ENCODE measurements at places on chromosomes 2 and 18.

GRCh38 chr2:6927186-6927585 lies 10.0 kb downstream of the RNF144A start:
- DNase-seq, result no peak

- DNase-seq, result no peak
These were observed 350.9 kb upstream of the CDH20 start for GRCh38 chr18:60982329-60982695.

GRCh38 chr2:9030841-9031240 lies 27.4 kb upstream of the MBOAT2 start:
- no peak for DNase-seq

GRCh38 chr2:121855510-121855909 lies 100.1 kb downstream of the TSN start:
- no peak for DNase-seq

DNA sequence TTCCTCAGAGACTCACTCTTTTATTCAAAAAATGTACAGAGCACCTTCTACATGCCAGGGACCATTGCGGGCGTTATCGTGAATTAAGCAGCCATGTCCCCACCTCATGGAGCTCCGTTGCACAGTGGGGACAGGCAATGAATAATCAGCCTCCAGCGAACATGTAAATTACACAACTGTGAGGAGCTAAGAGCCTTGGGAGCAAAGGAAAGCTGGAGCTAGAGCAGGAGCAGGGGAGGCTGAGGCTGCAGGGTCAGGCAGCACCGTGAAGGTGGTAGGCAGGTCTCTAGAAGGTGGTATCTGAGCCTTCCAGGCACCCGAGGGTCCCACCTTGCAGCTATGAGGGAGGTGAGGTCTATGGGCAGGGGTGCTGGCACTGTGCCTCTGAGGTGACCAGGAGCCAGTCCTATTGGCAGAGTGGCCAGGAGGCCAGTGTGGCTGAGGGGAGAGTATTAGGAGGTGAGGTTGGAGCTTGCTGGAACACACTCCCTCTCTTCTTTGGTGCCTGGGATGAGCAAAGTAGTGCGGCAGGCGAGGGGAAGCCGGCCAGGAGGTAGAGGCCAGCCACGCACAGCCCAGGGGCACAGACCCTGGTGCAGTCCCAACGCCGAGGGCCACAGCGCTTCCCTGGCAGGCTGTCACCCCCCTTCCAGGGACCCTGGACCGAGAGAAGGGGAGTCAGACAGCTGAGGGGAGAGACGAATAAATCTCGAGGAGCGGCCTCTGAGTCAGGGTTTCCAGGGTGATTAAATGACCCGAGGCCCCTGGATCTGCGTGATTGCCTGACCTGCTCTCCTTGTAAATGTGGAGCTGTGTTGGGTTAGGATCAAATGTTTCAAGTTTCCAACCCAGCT lies 167.3 kb downstream of the SEPTIN10 start:
- DNase-seq, result no peak

DNA sequence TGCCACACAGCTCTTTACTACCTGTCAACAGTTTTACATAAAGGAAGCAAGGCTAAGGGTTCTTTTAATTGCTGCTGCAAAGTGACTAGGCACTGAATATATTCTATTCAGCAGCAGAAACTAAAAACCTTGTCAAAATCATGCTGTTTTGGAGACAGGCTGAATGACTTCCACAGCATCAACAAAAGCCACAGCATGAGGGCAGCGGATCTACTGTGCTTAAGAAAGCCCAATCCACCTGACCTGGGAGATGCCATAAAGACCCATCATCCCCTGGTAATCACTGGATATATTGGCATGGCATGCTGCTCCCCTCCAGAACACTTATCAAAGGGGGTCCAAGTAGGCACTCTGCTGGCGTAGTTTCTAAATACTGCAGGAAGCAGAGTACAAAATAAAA lies 715.1 kb upstream of the SLC8A1 start:
- no peak for DNase-seq

DNA sequence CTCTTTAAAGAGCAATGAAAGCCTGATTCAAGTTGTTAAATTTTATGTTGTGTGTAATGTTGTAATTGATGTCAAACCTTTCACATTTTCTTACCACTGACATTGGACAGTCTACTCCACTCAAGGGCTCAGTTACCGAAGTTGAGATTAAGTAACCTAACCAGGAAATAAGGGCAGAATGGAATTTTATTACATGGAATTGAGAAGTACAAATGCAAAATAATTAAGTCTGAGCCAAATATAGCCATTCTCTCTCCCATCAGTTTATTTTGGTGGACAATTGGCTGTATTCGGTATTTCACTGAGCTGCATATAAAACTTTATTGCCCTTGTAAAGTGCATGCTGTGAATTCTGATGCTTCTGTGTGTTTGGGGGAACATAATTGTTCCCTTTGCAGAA lies 231.5 kb downstream of the TTC32 start:
- DNase-seq, result no peak

- no peak for DNase-seq
These were observed 332.3 kb upstream of the FIGN start for GRCh38 chr2:164068063-164068462.

DNA sequence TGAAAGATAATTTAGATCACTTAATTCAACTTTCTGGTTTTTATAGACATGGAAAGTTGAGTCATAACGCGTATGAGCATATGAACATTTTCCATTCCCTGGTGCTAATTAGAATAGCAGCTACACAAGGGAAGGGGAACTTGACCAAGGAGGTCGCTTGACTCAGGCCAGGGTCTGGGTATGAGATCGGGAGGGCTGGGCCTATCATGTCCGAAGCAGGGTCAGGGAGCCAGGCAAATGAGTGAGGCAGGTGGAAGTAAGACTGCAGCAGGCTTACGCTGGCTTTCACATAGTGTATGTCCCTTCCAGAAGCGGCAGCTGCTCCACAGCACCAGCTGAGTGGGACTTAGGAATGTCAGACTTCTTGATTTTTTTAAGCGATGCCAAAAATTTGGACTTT lies 14.7 kb downstream of the RALB start:
- no peak for DNase-seq

- DNase-seq, result peak; percentile 51
These were observed 3.5 kb downstream of the NDUFA10 start for GRCh38 chr2:240021488-240022104.

GRCh38 chr2:50118905-50119702 lies 912.8 kb downstream of the NRXN1 start:
- no peak for DNase-seq

- no peak for DNase-seq
These were observed 143.0 kb downstream of the HNMT start for GRCh38 chr2:138107288-138107687.

- DNase-seq, result no peak
These were observed 16.7 kb downstream of the IL1R1 start for GRCh38 chr2:102159295-102159694.

DNA sequence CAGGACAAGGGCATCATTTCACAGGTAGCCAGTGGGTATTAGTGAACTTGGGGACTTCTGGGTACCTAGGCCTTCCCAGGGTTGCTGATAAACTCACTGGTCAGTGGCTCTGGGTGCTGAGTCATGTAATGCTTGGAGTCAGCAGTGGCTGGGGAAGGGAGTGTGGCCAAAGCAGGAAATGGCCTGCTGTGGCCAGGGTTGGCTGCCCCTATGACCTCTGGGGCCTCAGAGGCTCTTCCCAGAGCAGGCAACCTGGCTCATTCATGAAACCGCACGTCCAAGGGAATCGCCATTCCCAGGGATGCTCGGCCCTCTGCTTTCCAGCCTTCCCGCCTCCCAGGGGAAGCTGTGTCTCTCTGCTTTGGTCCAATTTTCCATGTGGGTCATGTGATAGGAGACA lies 294.9 kb downstream of the DYSF start:
- DNase-seq, result no peak

DNA sequence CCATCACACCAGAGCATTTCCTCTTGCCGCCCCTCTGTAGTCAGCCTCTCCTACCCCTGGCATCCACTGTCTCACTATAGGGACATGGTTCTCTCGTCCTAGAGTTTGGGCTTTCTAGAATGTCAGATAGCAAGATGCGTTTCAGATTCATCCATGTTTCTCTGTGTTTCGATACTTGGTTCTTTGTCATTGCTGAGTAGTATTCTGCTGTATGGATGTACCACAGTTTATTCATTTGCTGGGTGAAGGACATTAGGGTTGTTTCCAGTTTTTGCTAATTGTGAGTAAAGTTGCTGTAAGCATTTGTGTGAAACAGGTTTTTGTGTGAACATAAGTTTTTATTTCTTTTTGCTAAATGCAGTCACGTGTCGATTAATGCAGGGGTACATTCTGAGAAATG lies 3.8 kb downstream of the ZNF532 start:
- no peak for DNase-seq

DNA sequence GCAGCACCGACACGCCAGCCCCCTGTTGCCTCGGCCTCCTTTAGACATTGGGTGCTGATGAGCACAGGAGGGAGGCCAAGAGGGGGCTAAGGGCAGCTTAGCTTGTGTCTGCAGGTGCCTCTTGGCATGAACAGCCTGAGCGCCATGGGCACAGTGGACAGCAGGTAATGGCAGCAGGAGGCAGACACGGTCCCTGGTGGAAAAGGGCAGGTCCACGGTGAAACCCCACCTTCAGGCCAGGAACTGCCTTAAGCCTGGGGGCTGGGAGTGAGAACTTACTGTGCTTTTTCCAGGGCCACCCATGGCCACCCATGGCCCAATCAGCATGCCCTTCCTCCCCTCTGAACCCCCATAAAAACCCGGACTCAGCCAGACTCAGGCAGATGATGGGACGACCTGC lies 633.4 kb upstream of the TMEFF2 start:
- DNase-seq, result no peak

DNA sequence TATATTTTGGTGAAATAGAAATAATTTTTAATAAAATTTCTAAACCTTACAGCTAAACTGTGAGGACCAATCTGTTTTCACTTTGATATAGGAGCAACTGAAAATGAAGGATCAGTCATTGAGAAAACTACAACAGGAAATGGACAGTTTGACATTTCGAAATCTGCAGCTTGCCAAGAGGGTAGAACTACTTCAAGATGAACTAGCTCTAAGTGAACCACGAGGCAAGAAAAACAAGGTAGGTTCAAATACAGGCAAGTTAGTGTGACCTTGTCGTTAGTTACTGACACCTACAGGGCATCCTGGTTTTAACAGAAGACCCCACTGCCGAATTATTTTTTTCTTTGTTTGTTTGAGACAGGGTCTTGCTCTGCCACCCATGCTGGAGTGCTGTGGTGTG lies 75.5 kb upstream of the STON1 start:
- no peak for DNase-seq

GRCh38 chr18:34128436-34128835 lies 96.3 kb downstream of the NOL4 start:
- DNase-seq, result no peak

DNA sequence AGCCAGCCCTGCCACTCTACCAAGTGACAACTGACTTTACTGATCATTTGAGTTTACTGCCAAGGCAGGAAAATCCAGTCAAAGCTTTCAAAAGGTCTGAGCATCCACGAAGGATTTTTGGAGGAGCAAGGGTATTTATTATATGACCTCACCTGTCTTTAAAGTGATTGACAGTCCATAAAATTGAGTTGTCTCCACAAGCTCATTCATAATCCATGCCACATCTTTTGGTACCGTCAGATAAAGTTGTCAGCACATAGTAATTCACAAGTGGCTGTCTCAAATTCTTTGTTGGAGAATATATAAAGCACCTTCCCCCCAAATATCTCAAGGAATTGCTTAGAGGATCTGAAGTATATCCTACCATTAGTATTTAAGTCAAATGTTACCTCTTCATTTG lies 240.5 kb downstream of the METTL4 start:
- no peak for DNase-seq

DNA sequence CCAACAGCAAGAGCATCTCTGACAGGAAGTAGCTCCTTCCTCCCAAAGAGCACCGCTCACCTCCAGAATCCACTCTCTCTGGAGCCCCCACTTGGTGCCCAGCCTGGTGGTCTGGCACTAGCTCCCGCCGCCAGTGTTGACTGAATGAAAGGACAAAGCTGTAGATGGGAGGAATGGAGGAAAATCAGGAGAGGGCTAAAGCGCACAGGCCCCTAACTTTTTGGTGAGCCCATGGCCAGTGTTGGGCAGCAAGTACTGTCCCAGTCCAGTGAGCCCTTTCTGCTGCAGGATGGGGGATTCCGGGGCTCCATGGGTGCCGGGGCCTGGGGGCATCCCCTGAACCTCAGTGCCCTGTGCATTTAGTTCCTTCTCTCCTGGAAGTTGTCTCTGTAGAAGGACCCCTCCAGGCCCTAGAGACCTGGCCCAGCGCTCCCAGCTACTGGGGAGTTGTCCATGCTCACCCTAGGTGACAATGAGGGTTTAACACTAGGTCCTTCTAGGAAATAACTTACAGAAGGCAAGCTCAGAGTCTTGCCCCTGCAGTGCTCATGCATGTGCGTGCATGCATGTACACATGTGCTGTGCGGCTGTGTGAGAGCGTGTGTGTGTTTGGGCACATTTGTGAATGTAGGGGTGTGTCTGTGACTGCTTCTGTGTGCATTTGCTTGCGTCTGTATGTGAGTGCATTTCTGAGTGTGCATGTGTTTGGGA lies 33.6 kb downstream of the GLI2 start:
- DNase-seq, result no peak

DNA sequence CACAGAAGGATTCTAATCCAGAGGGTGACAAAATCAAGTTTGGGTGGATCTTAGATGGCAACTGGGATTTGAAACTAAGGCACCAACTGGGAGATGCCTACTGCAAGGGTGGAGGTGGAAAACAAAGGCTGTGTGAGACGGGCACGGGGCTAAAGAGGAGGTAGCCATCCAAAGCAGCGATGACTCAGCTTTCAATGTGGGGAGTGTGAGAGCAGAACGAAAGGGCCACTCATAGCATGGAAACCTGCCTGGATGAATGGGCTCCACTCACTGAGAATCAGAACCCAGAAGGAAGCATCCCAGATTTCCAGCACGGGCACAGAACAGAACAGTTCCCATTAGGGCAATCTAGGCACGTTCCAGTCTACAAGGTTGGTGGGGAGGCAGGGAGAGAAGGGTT lies 159.5 kb downstream of the COL4A4 start:
- DNase-seq, result no peak

GRCh38 chr18:70491734-70492348 lies 203.0 kb downstream of the SOCS6 start:
- peak; percentile 52 for DNase-seq

DNA sequence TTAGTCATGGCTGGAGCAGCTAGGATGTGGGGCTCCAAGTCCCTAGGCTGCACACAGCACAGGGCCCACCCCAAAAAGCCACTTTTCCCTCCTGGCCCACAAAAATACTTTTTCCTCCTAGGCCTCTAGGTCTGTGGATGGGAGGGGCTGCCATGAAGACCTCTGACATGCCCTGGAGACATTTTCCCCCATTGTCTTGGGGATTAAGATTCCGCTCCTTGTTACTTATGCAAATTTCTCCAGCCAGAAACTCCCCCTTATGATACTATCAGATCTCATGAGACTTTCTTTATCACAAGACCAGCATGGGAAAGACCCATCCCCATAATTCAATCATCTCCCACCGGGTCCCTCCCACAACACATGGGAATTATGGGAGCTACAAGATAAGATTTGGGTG lies 125.9 kb downstream of the ESCO1 start:
- DNase-seq, result no peak

- DNase-seq, result no peak
These were observed 19.5 kb upstream of the DTNB start for GRCh38 chr2:25692737-25693445.

Data from CD4-positive, alpha-beta T cell treated with Interferon alpha-2 for 1 hour (primary cell).